A549 (cell line): ENCODE measurements at places on chromosomes 5 and 9. TPM values are rescaled to one million over a fixed set of nuclear protein-coding genes. Genes with fewer than 3 reads are reported as not detected.

- DNase-seq = no peak
Measured at GRCh38 chr9:121454972-121455371, 44.7 kb downstream of the GGTA1 start.

GRCh38 chr9:106828965-106829364, 34.0 kb upstream of the ZNF462 start:
- DNase-seq = no peak

The CARD19 gene
- polyA plus RNA-seq = 30.3 to 34.5 TPM (median 33.2 TPM) in 3 replicates

DNA sequence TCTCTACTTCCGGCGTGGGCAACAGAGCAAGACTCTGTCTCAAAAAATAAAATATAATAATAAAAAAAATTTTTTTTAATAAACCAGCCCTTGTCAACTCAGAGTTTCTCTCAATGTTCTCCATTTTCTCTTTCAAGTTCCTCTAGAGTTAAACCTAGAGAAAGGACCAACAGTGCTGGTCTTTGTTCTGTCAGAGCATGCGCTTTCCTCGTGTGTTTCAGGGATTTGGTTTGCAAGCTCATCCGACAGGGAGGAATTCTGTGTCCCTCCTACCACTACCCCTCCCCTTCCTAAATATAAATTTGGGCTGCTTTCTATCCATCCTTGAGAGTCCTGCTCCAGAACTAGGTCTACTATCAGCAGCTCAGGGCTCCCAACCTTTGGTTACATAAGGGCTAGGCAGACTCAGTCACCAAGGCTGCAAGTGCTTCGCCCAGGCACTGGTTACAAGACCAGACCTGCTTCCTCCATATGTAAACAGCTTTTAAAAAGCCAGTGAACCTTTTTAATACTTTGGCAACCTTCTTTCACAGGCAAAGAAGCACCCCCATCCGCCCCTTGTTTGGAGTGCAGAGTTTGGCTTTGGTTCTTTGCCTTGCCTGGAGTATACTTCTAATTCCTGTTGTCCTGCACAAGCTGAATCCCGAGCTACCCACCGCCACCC, 13.5 kb downstream of the SETX start:
- no peak for DNase-seq

- DNase-seq = no peak
Measured at GRCh38 chr5:75260708-75261107, 24.0 kb upstream of the ANKRD31 start.

DNA sequence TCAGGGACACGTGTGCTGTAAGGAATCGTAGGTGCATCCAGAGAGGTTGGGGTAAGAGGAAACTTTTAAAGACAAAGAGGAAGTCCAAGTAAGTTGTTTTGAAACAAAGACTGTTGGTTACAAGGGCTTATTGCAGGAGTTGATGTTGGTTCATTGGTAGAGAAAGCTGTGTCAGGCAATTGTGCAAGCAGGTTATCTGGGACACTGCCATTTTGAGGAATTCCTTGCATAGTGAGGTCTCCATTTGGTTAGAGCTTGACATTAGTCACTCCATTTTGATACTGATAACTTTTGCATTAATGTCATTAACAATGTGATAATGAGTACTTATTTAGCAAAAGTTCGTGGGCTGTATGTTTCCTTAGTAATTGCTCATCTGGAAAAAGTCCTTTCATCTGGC, 24.9 kb downstream of the CNOT6 start:
- no peak for DNase-seq

The ENG gene
- polyA plus RNA-seq = 0.03 to 0.15 TPM (median 0.08 TPM) in 3 replicates

GRCh38 chr5:33308586-33308985, 132.2 kb upstream of the TARS1 start:
- no peak for DNase-seq

The KCNV2 gene
- not detected in 3 replicates for polyA plus RNA-seq

The ASTN2 gene
- 5.8 to 7.2 TPM (median 6.0 TPM) in 3 replicates for polyA plus RNA-seq

The ZNF366 gene
- polyA plus RNA-seq = not detected in 3 replicates

GRCh38 chr9:81969971-81970370, 18.6 kb upstream of the SPATA31D1 start:
- DNase-seq = no peak

- peak; percentile 54 for DNase-seq
Measured at GRCh38 chr5:150487199-150488061, 20.5 kb upstream of the NDST1 start.

- no peak for DNase-seq
Measured at GRCh38 chr5:143311955-143312354, 91.5 kb downstream of the NR3C1 start.

DNA sequence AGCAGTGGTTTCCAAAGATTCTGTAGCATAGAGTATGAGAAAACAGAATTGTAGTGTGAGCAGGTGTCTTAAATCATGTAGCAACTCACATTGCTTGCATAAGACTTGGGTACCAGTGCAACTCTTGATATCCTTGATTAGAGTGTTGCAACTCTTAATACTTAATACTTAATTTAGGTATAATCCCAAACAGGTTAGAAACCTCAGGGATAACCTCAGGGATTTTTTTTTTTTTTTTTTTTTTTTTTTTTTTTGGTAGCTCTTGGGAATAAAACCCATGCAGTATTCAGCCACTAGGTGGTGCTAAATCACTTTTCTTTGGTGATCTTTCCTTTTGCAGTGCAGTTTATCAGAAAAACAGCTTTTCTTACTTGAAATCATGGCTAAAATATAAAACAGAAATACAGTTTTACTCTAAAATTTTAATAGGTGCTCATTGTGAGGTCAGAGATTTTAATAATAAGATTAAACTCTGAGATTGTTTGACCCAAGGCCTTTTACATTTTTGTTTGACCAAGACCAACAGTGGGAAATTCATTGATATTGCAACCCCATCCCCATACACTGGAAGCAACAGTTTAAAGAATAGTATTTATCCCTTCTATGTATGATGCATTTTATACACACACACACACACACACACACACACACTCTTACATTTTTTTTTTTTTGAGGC, 55.3 kb downstream of the ERAP1 start:
- DNase-seq = peak; percentile 63

The DOK3 gene
- 7.1 to 9.1 TPM (median 7.4 TPM) in 3 replicates for polyA plus RNA-seq

The CBY3 gene
- polyA plus RNA-seq = not detected in 3 replicates
